ENCODE measurements at places on chromosomes 5 and 9.

- DNase-seq, result no peak
Measured at GRCh38 chr9:113540466-113540865, 76.9 kb downstream of the RGS3 start.

- no peak for DNase-seq
Measured at GRCh38 chr9:75246949-75247348, 158.6 kb downstream of the OSTF1 start.

DNA sequence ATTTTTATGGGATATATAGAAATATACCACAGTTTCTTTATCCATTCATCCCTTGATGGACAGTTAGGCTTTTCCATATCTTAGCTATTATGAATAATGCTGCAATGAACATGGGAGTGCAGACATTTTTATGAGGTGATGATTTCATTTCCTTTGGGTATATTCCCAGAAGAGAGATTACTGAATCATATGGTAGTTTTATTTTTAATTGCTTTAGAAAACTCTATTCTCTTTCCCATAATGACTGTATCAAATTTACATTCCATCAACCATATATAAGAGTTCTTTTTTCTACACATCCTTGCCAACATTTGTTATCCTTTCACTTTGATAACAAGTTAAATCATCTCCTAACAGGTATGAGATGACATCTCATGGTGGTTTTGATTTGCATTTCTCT, 821.6 kb downstream of the TLE1 start:
- DNase-seq, result no peak

GRCh38 chr5:175892015-175892800, 20.8 kb downstream of the CPLX2 start:
- no peak for DNase-seq

GRCh38 chr5:146048994-146049703, 56.2 kb downstream of the PLAC8L1 start:
- no peak for DNase-seq

DNA sequence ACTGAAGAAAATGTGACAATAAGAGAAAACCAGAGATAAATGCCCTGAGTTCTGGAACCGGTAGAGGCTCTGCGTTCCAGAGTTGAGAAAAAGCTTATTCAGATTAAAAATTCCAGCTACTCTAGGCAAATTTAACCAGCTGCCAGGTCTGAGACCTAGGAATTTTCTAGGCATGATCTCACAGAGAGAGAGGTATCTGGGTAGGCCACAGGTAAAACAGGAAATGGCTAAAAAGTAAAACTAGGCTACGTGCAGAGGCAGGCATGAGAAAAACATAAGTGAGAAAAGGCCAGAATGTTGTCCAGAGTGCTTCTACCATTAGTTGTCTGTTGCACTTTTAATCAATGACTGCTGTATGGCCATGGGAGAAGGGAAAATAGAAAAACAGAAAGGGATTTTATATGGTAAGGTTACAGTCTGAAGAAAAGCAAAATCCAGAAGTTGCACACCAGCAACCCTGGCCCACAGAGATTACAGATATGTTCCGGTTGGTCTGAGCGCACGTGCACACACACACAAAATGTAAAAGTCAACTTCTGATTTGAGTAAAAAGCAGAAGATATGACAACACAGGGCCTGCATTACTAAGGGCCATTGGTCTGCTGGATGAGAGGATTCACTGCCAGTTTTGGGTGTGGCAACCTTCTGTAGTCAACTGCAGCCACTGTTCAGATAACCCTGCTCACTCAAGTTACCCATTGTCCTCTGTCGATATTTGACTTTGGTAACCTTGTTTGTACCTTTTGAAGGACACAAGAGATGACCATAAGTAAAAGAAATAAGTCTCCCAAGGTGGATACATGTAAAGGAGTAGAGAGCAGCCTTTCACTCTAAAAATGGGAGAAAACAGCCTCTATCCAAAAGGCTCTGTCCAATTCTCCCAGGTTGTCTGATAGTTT, 266.0 kb downstream of the DTWD2 start:
- no peak for DNase-seq

DNA sequence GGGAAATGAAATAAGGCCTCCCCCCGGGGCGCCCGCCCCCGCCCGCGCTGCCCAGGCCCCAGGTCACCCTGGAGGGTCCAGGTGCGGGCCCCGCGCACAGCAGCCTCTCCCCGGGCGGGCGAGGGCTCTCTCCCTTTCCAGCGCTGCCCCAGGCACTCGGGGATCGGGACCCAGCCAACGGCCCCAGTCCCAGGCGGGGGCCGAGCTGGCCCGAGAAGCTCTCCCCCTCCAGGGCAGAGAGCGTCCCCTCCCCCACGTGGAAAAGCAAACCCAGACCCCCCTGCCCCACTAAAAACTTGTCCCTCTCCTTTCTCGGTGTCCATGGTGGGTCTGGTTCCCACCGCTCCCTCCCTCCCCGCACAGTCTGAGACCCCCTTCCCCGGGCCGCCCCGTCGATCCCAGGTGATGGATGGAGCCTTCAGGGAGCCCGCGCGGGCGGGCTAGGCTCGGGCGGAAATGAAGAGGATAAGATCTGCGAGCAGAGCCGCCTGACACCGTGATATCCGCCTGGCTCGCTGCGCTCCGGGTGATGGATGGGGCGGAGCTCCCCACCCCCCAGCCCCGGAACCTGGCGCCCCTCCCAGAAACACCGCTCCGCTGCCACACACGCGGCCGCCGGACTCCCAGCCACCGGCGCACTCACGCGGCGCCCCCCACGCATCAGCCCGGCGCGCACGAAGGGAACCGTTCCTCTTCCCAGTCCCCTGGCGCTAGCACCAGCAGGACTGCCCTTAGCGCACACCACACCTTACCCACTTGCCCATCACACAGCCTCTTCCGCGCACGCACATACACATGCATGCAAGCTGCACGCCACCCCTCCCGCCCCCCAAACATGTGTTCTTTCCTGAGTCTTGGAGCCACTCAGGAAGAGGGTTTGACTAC, 81.7 kb upstream of the ZBTB43 start:
- DNase-seq, result no peak

DNA sequence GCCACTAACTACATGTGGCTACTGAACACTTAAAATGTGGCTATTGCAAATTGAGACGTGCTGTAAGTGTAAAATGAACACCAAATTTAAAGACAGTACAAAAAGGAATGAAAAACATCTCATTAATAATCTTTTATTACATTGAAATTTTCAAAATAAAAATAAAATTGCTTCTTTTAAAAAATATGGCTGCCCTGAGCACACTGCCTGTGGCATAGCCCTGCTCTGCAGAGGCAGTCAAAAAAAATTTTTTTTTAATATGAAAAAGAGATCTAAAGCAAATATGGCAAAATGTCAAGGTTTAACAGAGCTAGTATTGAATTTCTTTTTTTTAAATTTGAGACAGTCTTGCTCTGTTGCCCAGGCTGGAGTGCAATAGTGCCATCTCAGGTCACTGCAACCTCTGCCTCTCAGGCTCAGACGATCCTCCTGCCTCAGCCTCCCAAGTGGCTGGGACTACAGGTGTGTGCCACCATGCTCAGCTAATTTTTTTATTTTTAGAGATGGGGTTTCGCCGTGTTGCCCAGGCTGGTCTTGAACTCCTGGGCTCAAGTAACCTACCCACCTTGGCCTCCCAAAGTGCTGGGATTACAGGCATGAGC, 25.6 kb downstream of the CARNMT1 start:
- DNase-seq, result no peak

DNA sequence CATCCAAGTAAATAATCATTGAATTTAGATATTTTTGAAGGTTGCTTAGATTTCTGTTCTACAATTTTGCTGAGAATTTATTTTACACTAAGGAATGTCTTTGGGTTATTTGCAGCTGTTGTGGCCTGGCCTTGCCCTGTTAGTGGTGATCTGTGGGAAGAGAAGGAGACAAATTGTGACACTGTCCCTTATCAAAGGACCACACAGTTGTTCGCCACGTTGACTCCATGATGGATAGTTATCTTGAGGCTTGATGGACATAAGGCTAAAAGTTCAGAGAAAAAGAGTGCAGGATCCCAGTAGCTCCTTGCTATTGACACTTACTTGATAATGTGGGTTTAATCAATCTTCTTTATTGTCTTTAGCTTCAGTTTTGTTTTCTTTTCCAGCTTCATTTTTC, 186.6 kb upstream of the MEF2C start:
- no peak for DNase-seq

GRCh38 chr9:137083394-137084004, 3.3 kb upstream of the MAN1B1 start:
- DNase-seq, result no peak

DNA sequence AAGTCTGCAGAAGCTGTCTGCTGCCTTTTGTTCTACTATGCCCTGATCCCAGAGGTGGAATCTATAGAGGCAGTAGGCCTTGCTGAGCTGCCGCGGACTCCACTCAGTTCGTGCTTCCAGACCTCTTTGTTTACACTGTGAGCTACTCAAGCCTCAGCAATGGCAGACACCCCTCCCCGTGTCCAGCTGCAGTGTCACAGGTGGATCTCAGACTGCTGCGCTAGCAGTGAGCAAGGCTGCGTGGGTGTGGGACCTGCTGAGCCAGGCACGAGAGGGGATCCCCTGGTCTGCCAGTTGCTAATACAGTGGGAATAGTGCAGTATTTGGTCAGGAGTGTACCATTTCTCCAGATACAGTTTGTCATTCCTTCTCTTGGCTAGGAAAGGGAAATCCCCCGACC, 99.6 kb downstream of the SLCO4C1 start:
- no peak for DNase-seq

GRCh38 chr5:162283609-162284008, 216.0 kb downstream of the GABRG2 start:
- DNase-seq, result no peak

DNA sequence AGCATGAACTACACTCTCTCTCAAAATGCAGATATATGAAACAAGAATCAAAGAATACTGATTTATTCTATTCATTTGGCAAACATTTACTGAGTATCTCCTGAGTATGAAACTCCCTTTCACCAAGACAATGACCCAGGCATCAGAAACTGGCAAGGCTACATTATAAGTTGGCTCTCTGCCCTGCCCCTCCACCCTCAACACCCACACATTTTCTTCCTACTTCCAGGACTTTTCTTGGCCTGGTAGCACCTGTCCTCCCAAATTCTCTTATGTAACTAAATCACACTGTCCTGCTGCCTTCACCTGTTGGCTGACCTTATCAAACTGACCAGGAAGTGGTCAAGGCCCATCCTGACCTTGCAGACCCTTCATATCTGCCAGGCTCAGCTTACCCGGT, 3.5 kb downstream of the RASEF start:
- no peak for DNase-seq

- DNase-seq, result no peak
Measured at GRCh38 chr5:77010243-77010642, 20.0 kb upstream of the AGGF1 start.

- DNase-seq, result no peak
Measured at GRCh38 chr5:179219661-179220620, 125.3 kb downstream of the ADAMTS2 start.

DNA sequence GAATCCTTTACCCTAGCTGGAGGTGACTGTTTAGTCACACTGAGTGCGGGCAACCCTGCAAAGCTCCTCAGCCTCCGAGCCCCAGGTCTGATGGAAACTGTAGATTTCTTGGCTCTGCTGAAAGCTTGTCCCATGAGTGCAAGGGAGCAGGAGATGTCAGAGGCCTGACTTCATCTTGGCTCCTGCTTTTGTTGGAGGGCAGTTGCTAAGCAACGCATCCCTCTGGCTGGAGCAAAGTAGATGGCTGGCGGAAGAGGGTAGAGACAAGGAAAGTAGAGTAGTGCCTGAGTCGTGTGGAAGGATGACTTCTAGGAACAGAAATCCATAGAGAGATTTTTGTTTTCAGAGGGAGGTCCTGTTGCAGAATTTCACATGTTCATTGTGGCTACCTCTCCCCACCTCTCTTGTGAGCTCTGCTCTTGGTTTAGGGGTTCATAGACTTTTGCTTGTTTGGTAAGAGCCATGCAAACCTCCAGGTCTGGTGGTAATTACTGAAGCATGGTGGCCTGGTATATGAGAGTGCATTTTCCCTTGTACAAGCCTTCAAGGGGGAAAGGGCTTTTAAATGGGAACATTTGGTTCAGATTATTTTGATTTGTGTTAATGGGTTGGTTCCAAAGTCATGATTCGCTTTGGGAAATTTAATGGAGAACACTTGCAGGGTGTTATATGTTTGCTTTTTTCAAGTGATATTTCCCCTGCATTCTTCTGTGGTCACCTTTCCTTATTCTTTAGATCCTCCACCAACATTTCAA, 71.5 kb downstream of the ARHGAP26 start:
- DNase-seq, result no peak

GRCh38 chr5:168204165-168204564, 87.3 kb upstream of the WWC1 start:
- DNase-seq, result no peak

DNA sequence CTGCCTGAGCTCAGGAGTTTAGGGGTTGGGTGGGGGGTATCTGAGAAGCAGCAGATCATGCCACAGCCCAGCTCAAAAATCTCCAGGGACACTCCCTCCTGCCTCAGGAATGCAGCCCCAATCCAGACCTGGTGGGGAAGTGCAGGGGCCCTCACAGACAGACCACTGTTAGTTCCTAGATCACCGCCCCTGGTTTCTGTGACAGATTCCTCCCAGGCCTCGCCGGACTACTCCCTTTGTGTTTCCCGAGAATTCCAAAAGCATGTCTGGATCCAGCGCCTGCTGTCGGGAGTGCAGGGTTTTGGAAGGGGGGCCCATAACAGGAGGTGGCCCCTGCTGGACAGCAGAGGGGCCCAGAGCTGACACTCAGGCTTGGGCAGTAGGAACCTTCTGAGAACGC, 74.5 kb downstream of the CTSL start:
- DNase-seq, result no peak

DNA sequence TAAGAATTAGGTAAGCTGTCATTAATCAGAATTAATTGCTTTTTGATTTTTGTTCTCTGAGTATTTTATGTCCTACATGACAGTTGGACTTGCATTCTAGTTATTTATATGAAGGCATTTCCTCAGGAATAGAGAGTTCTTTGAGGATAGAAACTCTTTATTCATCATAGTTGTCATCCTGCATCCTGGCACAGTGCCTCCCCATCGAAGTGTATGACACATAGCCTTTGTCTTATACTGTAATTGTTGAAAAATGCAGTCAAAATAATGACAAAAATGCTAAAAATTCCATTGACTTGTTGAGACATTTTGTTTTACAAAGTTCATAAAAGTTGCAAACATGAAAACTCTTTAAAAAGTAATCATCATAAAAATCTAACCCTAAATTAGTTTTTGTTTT, 36.5 kb downstream of the CFAP95 start:
- DNase-seq, result no peak

DNA sequence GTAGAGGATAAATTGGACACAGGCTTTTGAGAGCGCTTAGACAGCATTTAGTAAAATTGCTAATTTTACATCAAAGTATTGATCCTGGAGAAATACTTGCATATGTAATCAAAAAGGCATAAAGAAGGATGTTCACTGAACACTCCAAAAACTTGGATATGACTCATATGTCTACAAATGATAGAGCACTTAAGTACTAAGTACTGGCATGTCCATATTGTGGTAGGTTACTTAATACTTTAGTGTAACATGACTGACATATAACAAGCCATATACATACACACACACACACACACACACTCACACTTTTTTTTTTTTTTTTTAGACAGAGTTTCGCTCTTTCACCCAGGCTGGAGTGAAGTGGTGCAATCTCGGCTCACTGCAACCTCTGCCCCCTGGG, 361.9 kb downstream of the ARHGEF28 start:
- DNase-seq, result no peak

Measured in NCI-H187 (cell line).